Right ventricle myocardium inferior (tissue), 1 donor: ENCODE measurements at places on chromosomes 3 and 15.

DNA sequence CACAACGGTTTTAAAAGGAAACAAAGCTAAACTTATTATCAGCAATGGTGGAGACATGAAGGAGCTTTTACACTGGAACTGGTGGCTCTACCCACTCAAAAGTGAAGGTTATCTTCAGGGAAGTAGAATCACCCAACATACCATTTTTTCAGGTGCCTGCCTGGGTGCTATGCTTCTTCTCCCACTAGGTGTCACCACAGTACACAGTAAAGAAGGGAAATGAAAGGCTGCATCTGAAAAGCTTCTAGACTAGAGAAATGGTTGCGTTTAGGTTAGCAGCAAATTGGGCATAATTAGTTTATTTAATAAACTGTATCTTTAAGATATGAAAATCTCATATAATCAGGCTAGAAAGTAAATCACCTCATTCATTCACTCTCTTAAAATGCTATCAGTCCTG is 47.0 kb upstream of the SELENOK start:
- no peak for DNase-seq

DNA sequence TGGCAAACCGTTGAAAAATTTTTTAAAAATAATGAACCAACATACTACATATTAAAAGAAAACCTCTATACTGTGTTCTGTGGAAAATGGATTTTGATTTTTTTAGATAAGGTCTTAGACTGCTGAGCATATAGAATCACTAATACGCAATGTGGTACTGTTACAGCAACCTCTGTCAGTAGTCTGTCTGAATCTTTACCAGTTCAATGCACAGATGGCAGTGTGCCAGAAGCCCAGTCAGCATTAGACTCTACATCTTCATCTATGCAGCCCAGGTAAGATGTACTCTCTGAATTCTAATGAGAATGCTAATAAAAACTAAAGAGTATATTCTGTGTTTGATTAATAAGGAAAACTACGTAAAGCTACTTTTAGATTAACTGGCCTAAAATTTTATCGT is 31.3 kb upstream of the FAH start:
- DNase-seq: no peak

- DNase-seq: no peak
These were observed 236.8 kb downstream of the LRRN1 start for GRCh38 chr3:4036046-4036445.

DNA sequence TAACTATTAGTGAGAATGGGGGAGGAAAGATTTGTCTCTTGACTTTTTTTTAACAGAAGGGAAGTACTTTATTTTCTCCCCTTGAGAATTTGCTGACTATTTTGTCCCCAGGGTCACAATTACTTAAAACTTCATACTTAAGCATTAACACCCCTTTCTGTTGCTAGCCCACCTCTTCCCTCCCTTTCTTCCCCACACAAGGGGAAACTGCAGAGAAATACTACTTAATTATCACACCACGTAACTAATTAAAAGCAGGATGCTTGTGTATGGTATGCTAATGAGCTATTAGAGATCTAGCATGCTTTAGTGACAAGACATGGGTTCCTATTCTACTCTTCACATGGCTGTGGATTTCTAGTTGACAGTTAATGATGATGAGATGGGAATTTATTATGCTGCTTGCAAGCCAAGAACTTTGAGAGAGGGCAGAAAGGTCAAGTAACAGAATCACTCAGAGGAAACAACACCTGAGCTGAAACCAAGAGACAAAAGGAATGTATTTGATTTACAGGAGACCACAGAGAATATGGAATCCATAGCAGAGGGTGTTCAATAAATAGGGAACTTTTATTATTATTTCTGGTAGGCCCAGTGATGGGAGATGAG is 179.2 kb downstream of the LSAMP start:
- DNase-seq: no peak

DNA sequence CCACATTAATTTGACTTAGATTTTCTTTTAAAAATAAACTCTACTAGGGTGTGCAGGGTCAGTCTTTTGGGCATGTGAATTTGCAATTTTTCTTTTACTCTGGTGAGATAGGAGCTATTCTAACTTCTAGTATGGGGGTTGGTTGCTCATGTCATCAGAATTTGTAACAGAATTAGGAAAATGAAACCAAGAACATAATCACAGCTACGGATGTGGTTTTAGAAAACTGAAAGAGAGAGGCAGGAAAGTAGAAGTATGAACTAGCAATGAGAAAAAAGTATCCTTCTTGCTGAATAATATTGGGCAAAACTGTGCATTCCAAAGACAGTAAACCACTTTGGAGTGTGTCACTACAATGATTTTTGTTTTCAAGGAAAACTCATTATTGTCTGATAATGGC is 43.3 kb downstream of the ADPGK start:
- DNase-seq: no peak

- no peak for DNase-seq
These were observed 260.5 kb upstream of the RORA start for GRCh38 chr15:61489571-61489970.
